Activated CD4-positive, alpha-beta T cell treated with anti-CD3 and anti-CD28 coated beads for 36 hours (primary cell): ENCODE measurements at places on chromosomes 16 and 17. TPM values are rescaled to one million over a fixed set of nuclear protein-coding genes. Genes with fewer than 3 reads are reported as not detected.

ZSCAN10 gene
- total RNA-seq = 0.11 TPM

TNS4 gene
- 12.8 TPM for total RNA-seq

HOXB1 gene
- total RNA-seq = not detected

- DNase-seq = no peak
Measured at GRCh38 chr17:39376434-39376833, 25.0 kb downstream of the FBXL20 start.

- DNase-seq = no peak
Measured at GRCh38 chr17:28812748-28813377, 29.7 kb downstream of the FAM222B start.

DNA sequence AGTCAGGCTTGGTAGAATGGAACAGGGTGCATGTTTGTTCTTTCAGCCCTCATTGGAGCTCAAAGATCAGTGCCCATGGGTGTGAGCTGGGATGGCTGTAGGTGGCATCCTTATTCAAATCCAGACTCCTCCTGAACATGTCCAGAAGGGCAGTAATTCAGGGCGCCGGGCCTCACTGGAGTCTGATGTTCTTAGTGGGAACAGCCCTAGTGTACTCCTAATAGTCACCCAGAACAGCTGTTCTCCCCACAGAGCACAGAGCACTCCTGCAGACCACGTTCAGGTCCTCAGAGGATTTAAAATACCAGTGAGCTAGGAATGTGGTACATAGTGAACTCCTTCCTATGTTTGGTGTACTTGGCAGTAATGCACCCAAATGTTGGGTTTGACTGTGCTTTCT, 96.2 kb downstream of the BANP start:
- no peak for DNase-seq

DNA sequence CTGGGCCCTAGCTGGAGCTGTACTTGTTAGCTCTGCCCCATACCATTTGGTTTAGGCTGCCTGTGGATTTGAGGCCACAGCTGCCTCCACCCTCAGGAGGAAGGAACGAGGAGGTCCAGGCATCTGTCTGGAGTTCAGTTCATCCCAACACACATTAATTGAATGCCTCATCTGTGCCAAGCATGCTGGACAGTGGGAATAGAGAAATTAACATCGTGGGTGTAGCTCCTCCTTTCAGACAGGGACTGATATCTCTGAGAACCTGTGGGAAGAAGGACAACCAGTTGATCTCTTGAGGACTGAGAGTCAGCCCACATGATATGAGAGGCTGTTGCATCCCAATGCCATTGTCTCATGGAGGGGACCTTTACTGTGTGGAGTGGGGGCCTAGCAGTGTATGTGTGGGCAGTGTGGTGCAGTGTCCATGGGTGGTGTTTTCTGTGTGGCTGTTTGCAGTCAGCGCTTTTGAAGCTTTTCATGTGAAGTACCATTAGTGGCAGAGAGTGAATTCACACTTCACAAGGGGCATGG, 29.4 kb upstream of the DDX52 start:
- no peak for DNase-seq

- DNase-seq = no peak
Measured at GRCh38 chr17:16980813-16981731, 9.2 kb upstream of the TNFRSF13B start.

GRCh38 chr17:70251706-70252105, 82.4 kb downstream of the KCNJ2 start:
- DNase-seq = no peak

- no peak for DNase-seq
Measured at GRCh38 chr16:71781741-71782140, 26.9 kb downstream of the AP1G1 start.

DNA sequence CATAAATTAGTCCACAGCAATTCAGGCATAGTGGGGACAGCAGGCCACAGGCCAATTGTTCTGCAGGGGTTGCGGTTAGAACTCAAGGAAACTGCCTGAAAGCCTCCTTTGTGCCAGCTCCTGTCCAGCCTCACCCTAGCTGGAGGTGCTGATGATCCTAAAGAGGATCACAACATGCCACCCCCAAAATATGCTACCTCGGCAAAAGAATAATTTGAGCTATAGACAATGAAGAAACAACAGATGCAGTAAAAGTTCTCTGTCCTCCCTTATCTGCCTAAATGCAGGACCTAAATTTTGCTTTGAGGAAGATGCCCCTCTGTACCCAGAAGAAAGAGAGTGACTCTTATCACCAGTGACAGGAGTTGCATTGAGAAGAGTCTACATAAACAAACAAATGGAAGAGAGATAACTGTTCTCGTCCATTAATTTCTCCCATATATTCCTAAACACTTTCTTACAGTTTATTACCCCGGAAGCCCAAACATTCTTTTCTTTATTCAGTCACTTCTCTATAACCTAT, 14.7 kb downstream of the ALOX15 start:
- DNase-seq = no peak

- no peak for DNase-seq
Measured at GRCh38 chr16:8370374-8371270, 219.7 kb downstream of the TMEM114 start.
